ENCODE measurements at places on chromosomes 3 and 15. TPM values are rescaled to one million over a fixed set of nuclear protein-coding genes. Genes with fewer than 3 reads are reported as not detected.

The CHST13 gene
- total RNA-seq, result 0.82 TPM

The CNTN4 gene
- total RNA-seq, result not detected

The RABL3 gene
- 23.0 TPM for total RNA-seq

The GOLGA8K gene
- 0.31 TPM for total RNA-seq

The ARPP21 gene
- total RNA-seq, result 0.11 TPM

The ABI3BP gene
- 1.6 TPM for total RNA-seq

The PYGO1 gene
- total RNA-seq, result 7.2 TPM

The ANKUB1 gene
- total RNA-seq, result not detected

The SYNPR gene
- not detected for total RNA-seq

Measured in A549 treated with AZD2906 at 1 μM for 4 hours (cell line).